Pulmonary artery endothelial cell (primary cell): ENCODE measurements at places on chromosomes 16 and 17. TPM values are rescaled to one million over a fixed set of nuclear protein-coding genes. Genes with fewer than 3 reads are reported as not detected.

Gene CD7
- not detected in 2 replicates for total RNA-seq

Gene SLFN12L
- total RNA-seq = 0.04 and 0.07 TPM in 2 replicates

Gene EPN2
- 30.8 and 44.7 TPM in 2 replicates for total RNA-seq

Gene TBC1D3G
- not detected in 2 replicates for total RNA-seq

Gene ATAD5
- total RNA-seq = 4.3 and 5.3 TPM in 2 replicates

Gene CHMP6
- total RNA-seq = 19.1 and 20.3 TPM in 2 replicates

- DNase-seq = no peak
Measured at GRCh38 chr16:554640-555365, 5.4 kb upstream of the PRR35 start.

DNA sequence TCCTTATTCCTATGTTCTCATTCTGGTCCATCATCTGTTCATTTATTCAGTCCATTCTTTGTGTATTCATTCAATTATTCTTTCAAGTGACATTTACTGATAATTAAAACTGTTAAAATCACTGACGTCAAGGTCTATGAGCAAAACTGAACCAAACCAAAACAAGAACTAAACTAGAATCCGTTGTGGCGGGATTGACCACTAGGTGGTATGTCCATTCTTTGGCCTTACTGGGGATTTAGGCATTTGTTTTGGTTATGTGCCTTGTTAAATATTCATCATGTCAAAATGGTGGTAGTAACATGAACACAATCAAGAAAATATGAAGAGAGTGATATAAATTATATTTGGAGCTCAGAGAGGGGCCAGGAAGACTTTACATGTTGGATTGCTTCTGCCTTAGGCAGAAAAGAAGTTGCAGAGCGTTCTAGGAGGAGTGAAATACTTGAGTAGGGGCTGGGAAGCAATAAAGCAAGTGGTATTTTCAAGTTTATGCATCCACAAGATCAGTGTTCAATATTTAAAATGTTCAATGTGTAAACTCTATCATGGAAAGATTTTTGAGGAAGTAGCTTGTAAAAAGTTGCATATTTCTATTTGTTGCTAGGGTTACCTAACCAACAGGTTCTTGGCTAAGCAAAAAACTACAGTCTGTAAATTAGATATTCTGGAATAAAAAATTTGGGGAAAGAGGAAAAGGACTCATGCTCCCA lies 129.0 kb downstream of the CDH13 start:
- DNase-seq = no peak

- peak; percentile 33 for DNase-seq
Measured at GRCh38 chr16:57530104-57530521, 6.3 kb downstream of the CCDC102A start.

DNA sequence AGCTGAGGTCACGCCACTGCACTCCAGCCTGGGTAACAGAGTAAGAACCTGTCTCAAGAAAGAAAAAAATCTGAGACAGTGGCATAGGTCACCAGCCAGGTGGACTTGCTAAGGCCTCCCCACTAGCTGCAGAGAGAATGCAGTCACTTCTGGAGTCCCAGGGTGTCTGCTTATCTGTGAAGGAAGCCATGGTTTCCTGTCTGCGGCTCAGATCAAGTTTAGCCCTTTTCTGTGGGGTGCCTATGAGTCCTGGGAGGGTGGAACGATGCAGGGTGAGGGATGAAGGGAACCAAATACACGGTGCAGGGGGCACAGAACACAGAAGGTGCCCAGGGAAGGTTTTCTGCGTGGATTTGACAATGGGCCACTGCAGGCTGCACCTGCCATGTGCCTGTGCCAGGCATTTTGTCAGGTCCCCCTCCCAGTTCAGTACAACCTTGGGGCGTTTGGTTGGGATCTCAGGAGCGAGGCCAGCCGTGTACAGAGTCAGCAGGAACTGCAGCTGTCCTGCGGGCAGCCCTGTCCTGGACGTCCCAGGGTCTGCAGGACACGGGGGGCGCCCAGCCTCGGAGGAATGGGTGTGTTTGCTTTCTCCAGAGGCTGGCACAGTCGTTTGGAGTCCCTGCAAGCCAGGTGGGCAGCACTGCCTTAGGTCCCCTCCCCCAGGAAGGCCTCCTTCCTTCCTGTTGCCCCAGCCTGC lies 41.8 kb downstream of the RAB11FIP4 start:
- peak; percentile 11 for DNase-seq

GRCh38 chr16:30032083-30032819 lies 1.2 kb upstream of the TLCD3B start:
- DNase-seq = peak; percentile 32

DNA sequence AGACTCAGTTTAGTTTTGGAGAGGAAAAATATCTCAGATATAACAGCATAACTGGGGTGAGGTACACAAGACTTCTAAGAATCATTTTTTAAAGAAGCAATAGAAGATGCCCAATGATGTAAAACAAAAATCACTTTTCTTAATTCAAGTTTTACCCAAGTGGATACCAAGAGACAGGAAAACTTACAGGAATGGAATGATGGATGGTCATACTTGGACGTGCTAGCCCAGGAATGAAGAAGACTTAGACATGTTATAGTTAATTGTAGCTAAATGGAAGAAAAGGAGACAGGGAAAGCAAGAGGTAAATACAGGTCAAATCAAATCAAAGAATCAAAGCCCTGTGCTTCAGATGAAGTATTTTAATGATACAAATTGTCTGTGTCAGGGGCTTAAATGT lies 312.7 kb upstream of the KCNJ16 start:
- no peak for DNase-seq

DNA sequence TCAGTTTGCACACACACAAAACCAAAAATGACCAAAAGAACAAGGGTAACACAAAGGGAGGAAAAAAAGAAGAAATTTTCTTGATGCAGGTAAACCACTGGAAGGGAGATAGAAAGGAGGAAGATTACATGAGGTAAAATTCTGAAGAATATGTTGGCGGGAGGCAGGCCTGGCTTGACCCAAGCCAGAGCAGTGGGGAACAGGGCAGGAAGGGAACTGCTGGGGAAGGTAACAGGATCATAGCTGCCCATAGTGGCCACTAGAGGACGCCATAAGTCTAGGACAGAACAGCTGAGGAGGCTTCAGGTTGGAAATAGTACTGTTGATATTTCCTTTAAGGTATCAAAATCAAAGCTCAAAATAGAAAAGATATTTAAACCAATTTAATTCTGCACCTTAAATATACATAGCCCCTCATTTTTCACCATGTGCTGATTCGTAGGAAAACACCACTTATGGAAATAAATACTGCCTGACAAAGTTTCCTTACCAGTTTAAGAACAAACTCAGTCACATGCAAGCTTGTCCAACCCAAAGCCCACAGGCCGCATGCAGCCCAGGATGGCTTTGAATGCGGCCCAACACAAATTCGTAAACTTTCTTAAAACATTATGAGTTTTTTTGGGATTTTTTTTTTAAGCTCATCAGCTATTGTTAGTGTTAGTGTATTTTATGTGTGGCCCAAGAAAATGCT lies 15.5 kb downstream of the VPS35 start:
- DNase-seq = no peak

GRCh38 chr17:4710693-4711634 lies 532 bp downstream of the ARRB2 start:
- no peak for DNase-seq

- no peak for DNase-seq
Measured at GRCh38 chr16:55039511-55039910, 108.8 kb downstream of the IRX5 start.

DNA sequence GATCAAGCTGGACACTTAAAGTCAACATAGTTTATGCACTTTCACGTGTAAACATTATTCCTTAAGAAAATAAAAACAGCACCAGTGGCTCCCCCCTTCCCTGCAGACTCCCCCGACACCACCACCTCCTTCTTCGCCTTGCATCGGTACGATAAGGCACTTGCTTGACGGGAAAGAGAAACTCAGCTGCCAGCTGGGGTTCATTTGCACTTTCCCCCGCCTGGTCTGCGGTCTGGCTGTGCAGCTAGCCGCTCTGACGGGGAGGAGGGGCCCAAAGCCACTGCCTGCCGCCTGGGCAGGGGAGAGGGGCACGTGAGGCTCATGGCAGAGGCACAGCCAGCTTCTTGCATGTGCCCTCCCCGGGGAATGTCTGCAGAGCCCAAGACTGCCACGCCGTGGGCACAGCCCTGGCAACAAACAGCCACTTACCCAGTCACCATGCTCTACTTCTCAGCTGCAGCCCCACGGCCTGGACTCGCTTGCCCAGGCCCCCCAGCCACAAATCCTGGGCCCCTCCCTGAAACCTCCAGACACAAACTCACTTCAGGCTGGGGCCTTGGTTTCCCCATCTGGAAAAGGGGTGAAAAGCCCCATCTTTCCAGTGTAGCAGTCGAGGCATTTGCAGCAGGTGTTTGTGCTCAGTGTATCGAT lies 16.5 kb upstream of the PRM1 start:
- DNase-seq = no peak

- DNase-seq = peak; percentile 27
Measured at GRCh38 chr16:3646348-3646920, 8.1 kb upstream of the DNASE1 start.

GRCh38 chr16:11526655-11527350 lies 59.9 kb downstream of the LITAF start:
- DNase-seq = no peak

DNA sequence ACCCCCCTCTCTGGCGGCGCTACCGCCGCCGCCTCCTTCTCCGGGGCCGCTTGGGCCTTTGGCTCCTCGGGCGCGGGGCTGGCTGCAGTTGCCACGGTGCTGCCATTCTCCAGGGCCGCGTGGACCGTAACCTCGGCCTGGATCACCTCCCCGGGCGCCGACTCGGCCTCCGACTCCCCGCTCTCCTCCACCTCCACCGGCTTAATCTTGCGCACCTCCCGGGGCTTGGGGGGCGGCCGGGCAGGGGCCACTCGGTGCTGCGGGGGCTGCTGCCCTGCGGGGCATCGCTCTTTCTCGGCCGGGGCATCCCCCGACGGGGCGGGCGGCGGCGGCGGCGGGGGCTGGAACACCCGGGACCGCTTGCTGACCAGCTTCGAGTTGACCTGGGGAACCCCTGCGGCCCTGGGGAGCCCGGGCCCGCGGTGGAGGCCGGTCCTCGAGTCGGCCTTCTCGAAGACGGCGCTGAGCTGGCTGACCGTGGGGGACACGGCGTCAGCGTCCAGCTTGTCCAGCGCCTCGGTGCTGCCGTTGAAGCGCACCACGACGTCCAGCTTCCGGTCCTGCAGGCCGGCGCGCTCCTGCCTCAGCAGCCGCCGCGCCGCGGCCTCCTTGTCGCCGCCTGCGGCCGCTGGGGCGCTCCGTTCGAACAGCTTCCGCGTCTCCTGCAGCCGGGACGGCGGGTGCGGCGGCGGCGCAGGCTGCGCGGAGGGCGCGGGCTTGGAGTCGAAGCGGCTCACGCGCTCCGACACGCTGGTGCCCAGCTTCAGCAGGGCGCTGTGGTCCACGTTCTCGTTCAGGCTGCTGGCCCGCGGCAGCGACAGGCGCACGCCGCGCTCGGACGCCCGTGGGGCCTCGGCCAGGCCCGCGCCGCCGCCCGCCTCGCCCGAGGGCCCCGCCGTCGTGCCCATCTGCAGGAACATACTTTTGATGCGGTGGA lies 792 bp downstream of the PPP1R9B start:
- no peak for DNase-seq
